Activated naive CD8-positive, alpha-beta T cell treated with anti-CD3 and anti-CD28 coated beads, Interleukin-2, amount 50 U/mL, for 24 hours (primary cell): ENCODE measurements at places on chromosomes 4 and X.

- no peak for DNase-seq
Observed at GRCh38 chr4:163773940-163774339, 279.4 kb downstream of the TMA16 start.

GRCh38 chrX:1449823-1450149 lies 2.9 kb downstream of the ASMTL start:
- DNase-seq: no peak

DNA sequence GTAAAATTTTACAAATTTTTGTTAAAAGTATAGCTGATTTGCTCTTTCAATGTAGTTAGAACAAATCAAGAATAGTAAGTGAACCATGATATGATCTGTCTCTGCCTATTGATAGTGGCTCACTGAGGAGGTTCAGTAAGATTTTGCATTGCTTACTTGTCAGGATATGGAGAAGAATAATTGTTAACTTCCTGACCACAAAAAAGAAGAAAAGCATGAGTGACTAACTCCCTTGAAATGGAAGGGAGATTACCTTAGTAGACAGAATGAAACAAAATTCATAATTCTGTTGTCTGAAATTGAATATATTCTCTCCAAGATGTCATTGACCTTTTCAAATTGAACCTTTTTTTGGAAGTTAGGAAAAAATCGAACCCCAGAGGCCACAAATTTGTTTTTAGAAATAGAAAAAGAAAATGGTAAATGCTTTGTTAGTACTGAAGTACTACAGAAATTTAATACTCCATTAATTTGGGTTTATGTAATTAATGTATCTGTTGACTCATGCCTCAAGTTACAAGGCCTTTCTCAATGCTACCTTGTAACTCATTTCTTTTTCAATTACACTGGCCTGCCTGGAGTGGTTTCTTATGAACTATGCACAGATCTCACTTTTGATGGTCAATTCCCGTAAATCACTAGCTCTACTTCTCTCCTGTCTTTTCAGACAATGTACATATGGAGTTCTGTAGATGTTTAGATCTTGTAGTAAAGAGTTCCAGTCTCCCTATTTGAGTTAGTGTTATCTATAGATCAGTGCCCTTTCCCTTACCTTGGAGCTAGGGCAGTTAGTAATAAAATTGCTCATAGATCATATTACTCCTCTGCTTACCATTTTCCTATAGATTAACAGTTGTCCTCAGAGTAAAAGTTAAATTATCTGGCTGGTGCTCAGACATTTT lies 139.3 kb downstream of the TLL1 start:
- no peak for DNase-seq

- DNase-seq: no peak
Observed at GRCh38 chr4:26384380-26385057, 63.7 kb downstream of the RBPJ start.
